Astrocyte (in vitro differentiated cells and primary cell): ENCODE measurements at places on chromosomes 1 and 21. TPM values are rescaled to one million over a fixed set of nuclear protein-coding genes. Genes with fewer than 3 reads are reported as not detected.

Gene AADACL4
- total RNA-seq: not detected in 2 replicates

Gene ZFP69B
- total RNA-seq: 4.3 and 5.4 TPM in 2 replicates

Gene C1QA
- not detected in 2 replicates for total RNA-seq

Gene SRGAP2B
- 72.3 and 75.0 TPM in 2 replicates for total RNA-seq

Gene MIXL1
- total RNA-seq: 0.16 TPM in 1 of 2 replicates, not detected in the other

Gene NTNG1
- total RNA-seq: 6.7 and 8.1 TPM in 2 replicates

Gene CD1B
- not detected in 2 replicates for total RNA-seq

Gene AKR7A2
- total RNA-seq: 30.3 and 33.9 TPM in 2 replicates

Gene ADPRS
- 28.7 and 32.2 TPM in 2 replicates for total RNA-seq

Gene ERRFI1
- 81.5 and 119 TPM in 2 replicates for total RNA-seq

DNA sequence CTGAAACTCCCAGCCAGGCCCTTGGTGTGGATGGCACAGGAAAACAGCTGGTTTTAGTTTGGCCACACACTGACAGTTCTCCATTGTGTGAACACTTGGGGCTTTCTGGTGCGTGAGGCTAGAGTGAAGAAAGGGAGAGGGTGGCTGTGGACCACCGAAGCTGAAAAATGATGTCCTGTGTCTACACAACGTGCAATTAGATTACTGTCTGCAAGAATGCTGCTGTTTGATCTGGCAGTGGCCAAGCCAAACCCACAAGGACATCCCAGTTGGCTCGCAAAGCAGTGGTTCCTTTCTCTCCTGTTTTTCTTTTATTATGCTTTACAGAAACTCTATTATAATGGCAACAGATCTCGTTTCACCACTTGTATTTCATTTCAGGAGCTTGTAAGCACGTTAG, 58.9 kb downstream of the ERG start:
- peak overlapping the region; percentile 18 for H3K27ac ChIP-seq
- H3K4me3 ChIP-seq: no peak overlapping the region
- no peaks in the 10 kb centered on the region for H3K27me3 ChIP-seq
- no peaks in the 10 kb centered on the region for H3K36me3 ChIP-seq
- peak; percentile 57 for DNase-seq

- H3K4me3 ChIP-seq: peak overlapping the region; percentile 18
- H3K4me1 ChIP-seq: no peaks in the 10 kb centered on the region
- peaks cover 41% of the 10 kb centered on the region for H3K27me3 ChIP-seq
- peak; percentile 63 for DNase-seq
- H3K36me3 ChIP-seq: no peaks in the 10 kb centered on the region
These were observed 7.1 kb downstream of the RIIAD1 start for GRCh38 chr1:151728151-151729054.

DNA sequence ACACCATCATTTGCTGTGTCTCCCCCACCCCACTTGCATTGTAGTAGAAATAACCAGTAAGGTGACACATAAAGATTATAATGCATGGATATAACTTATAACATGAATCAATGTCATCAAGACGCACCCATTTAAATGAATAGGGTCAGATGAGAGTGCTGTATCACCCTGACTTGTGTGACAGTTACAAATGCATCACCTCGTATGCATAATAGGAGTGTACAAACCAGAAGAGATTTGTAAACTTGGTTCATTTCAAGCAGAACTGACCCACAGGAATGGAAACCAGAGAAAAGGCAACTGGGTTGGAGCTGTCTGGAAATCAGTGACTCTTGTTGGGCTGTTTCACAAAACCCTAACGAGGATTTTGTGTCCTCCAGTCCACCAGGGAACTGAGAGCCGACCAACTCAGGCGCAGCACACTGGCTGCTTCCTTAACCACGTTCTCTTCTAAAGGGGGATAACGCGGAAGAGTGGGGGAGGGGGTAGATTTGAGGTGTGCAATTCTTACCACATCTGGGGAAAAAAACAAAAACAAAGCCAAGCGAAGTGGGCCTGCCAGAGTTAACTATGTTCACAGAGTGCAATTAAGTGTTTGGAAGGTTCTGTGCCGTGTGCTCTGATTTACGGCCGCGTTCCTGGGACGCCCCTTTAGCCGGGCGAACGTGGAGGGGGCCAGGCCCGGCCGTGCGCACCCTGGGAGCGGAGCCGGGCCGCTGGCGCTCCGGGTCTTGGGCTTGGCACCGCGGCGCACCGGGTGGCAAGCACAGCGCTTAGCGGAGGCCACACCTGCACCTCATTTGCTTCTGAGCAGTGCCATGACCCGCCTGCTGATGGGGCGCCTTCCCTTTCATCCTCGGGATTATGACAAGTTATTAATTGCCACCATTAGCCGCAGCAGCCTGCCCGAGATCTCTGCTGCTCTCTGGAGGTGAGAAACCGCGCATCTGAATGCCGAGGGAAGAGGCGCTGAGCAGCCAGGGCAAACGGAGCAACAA, 248.8 kb upstream of the FOXD3 start:
- peaks cover 25% of the 10 kb centered on the region for H3K27me3 ChIP-seq
- H3K27ac ChIP-seq: no peak overlapping the region
- no peak for DNase-seq
- H3K4me1 ChIP-seq: no peaks in the 10 kb centered on the region
- H3K36me3 ChIP-seq: no peaks in the 10 kb centered on the region

DNA sequence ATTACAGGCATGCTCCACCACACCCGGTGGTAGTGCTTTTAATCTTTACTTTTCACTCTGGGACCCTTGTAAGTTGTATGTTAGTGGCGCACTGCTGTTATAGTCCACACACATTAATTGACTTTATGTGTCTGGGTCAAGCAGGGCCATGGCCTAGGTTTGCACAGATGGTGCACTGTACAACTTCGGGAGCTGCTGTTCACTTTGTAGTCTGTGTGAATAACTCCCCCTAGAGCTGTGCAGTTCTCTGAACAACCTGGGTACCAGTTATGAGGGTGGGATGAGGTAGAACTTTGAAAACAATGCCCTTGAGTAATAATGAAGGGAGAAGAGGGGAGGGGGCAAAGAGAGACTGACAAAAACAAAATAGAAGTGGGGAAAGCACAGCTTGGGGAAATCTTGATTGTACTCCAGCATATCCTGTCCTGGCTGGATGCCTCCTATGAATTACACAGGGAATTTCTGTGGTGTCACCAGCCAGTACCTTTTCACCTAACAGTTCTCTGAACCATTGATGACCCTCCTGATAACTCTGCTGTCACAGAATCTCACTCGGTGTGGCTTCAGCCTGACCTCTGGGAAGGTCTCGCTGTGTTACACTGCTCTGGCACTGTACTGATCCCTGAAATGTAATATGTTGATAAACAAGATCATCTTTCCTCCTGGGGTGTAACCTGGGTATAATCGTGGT, 2.2 kb downstream of the PTGFRN start:
- DNase-seq: no peak
- peak overlapping the region; percentile 65 for H3K4me3 ChIP-seq
- H3K27me3 ChIP-seq: no peaks in the 10 kb centered on the region
- H3K36me3 ChIP-seq: no peaks in the 10 kb centered on the region
- peaks cover 28% of the 10 kb centered on the region for H3K4me1 ChIP-seq
- no peak overlapping the region for H3K27ac ChIP-seq

DNA sequence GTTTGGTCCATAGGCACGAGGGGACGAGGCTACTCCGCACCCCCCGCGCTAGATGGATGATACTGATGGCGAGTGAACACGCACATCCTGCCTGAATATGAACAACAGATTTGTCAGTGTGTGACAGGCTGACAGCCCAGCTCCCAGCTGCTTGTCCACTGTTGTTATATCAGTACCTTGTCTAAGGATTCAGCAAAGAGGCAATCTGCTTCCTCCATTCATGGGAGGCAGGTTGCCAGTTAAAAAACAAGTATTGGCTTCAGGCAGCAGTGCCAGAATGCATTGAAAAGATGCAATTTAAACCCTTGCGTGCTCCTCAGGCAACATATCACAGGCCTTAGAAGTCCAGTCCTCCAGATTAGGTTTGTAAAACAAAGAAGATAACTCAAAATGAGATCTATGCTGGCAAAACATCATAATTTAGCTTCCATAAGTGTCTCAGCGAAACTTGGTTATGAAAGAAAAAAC, 223.3 kb downstream of the GPATCH2 start:
- no peak for DNase-seq
- H3K4me3 ChIP-seq: no peak overlapping the region

GRCh38 chr1:182406012-182406411, 5.5 kb upstream of the TEDDM1 start:
- H3K27me3 ChIP-seq: no peaks in the 10 kb centered on the region
- no peaks in the 10 kb centered on the region for H3K4me1 ChIP-seq
- no peaks in the 10 kb centered on the region for H3K36me3 ChIP-seq
- DNase-seq: no peak

- no peak for DNase-seq
- H3K27ac ChIP-seq: no peak overlapping the region
- H3K4me1 ChIP-seq: no peaks in the 10 kb centered on the region
- H3K36me3 ChIP-seq: no peaks in the 10 kb centered on the region
These were observed 59.9 kb downstream of the VANGL2 start for GRCh38 chr1:160460214-160460642.

- no peak overlapping the region for H3K27ac ChIP-seq
- no peaks in the 10 kb centered on the region for H3K27me3 ChIP-seq
- H3K4me1 ChIP-seq: peaks cover 23% of the 10 kb centered on the region
- H3K36me3 ChIP-seq: no peaks in the 10 kb centered on the region
- no peak overlapping the region for H3K4me3 ChIP-seq
These were observed 4.2 kb upstream of the DYRK3 start for GRCh38 chr1:206631085-206631509.

GRCh38 chr1:3119725-3120124, 50.7 kb downstream of the PRDM16 start:
- H3K4me3 ChIP-seq: no peak overlapping the region
- no peaks in the 10 kb centered on the region for H3K36me3 ChIP-seq
- no peaks in the 10 kb centered on the region for H3K27me3 ChIP-seq
- H3K4me1 ChIP-seq: peaks cover 13% of the 10 kb centered on the region
- no peak overlapping the region for H3K27ac ChIP-seq

DNA sequence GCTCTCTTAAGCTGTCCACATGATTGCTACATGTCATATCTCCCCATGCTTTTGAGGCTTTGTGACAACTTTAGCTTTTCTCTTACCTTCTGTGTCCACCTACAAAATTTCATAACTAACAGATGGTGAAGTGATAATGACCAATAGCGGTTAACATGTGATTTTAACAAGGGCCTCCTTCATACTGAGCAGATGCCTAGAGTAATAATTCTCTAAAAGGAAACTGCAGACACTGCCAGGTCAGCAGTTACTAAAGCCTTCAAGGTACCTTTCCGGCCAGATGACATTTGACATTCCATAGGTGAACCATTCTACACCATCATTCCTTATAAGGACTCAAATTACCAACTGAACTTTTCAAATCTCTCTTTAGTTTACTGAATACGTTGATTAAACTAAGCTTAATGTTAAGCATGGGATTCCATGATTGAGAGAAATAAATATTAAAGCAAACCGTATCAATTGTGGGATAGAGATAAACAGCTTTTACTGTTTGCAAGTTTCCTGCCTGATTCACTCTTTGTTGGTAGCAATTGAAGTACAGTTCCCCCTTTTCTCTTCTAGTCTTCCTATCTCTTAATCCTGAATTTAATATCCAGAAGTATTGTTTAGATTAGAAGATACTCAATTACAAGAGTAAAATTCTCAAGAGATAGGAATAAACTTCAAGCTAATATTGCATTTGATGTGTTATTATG, 205.1 kb downstream of the PLA2G4A start:
- H3K36me3 ChIP-seq: no peaks in the 10 kb centered on the region
- H3K4me1 ChIP-seq: no peaks in the 10 kb centered on the region
- no peak overlapping the region for H3K27ac ChIP-seq
- H3K27me3 ChIP-seq: no peaks in the 10 kb centered on the region
- DNase-seq: no peak

GRCh38 chr1:56320464-56321149, 258.8 kb downstream of the PLPP3 start:
- H3K36me3 ChIP-seq: no peaks in the 10 kb centered on the region
- no peak overlapping the region for H3K4me3 ChIP-seq
- no peaks in the 10 kb centered on the region for H3K4me1 ChIP-seq
- H3K27me3 ChIP-seq: no peaks in the 10 kb centered on the region
- H3K27ac ChIP-seq: no peak overlapping the region

- no peak for DNase-seq
- H3K36me3 ChIP-seq: no peaks in the 10 kb centered on the region
- H3K4me3 ChIP-seq: no peak overlapping the region
- H3K27me3 ChIP-seq: no peaks in the 10 kb centered on the region
- no peak overlapping the region for H3K27ac ChIP-seq
These were observed 11.0 kb upstream of the ELK4 start for GRCh38 chr1:205642679-205643307.

- H3K4me1 ChIP-seq: peaks cover 26% of the 10 kb centered on the region
- H3K27me3 ChIP-seq: no peaks in the 10 kb centered on the region
- no peaks in the 10 kb centered on the region for H3K36me3 ChIP-seq
- no peak overlapping the region for H3K27ac ChIP-seq
- DNase-seq: no peak
- no peak overlapping the region for H3K4me3 ChIP-seq
These were observed 82.6 kb downstream of the TOMM20 start for GRCh38 chr1:235045921-235046601.

GRCh38 chr1:229938551-229938950, 128.5 kb upstream of the GALNT2 start:
- no peak for DNase-seq
- no peak overlapping the region for H3K27ac ChIP-seq
- H3K4me3 ChIP-seq: no peak overlapping the region

DNA sequence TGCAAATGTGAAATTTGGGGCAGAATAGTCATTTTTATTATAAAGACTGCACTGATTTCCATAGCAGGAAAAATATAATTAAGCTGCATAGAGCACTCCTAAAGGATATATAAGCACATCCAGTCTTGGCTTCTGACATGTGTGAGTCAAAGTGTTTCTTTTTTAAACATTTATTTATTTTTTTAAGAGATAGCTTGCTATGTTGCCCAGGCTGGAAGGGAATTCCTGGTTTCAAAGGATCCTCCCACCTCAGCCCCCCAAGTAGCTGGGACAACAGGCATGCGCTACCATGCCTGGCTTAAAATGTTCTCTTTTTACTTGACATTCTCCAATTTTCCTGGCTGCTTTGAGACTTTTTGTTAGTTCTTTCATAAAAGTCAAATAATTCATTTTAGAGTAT, 126.1 kb downstream of the HMCN1 start:
- H3K4me3 ChIP-seq: no peak overlapping the region
- peaks cover 45% of the 10 kb centered on the region for H3K4me1 ChIP-seq
- peak; percentile 50 for DNase-seq
- no peaks in the 10 kb centered on the region for H3K36me3 ChIP-seq
- H3K27ac ChIP-seq: peak overlapping the region; percentile 64
- no peaks in the 10 kb centered on the region for H3K27me3 ChIP-seq

DNA sequence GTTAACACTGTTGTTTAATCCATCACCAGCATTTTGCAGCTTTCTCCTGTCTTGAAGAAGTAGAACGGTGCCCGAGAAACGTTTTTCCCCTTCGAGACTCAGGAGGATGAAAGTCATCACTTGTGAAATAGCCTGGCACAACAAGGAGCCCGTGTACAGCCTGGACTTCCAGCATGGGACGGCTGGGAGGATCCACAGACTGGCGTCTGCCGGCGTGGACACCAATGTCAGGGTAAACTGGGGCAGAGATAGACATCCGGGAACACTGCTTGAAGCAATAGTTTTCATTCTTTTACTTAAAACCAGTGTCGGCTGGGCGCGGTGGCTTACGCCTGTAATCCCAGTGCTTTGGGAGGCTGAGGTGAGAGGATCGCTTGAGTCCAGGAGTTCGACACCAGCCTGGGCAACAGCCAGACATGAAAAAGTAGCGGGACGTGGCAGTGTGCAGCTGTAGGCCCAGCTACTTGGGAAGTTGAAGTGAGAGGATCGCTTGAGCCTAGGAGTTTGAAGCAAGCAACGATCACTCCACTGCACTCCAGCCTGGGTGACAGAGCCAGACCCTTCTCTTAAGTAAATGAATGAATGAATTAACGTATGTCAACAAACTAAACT, 945 bp downstream of the CHAF1B start:
- DNase-seq: no peak
- H3K27me3 ChIP-seq: no peaks in the 10 kb centered on the region
- peaks cover 10% of the 10 kb centered on the region for H3K4me1 ChIP-seq
- no peaks in the 10 kb centered on the region for H3K36me3 ChIP-seq
- H3K4me3 ChIP-seq: peak overlapping the region; percentile 78
